SK-N-DZ (cell line): ENCODE measurements at places on chromosomes 1 and 21.

GRCh38 chr1:62263006-62263813 is 56.0 kb downstream of the KANK4 start:
- DNase-seq, result no peak

DNA sequence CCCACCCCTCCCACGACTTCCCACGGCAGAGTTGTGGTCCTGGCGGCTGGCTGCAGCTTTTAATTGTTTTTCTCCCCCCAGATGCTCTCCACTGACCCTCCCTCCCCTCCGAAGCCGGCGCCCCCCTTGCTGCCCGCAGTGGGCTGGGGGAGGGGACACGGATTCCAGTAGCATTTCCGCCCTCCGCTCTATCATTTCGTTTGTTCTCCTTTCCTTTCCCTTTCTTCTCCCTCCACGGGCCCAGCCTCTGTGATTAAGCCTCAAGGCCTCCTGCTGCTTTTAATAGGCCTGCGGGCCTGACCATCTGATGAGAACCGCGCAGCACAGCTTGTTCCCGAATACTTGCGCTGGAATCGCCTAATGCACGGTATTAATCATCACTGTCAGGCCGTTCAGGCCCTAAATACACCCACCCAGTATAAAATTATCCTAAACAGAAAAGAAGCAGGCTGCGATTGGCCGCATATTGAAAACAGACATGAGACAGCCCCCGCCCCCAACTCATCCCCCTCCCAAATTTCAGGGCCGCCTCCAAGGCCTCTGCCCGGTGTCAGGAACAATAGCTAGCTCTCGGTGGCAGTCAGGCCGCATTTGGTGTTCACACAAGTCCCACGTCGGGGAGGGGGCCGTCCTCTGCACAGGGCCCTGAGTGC is 102.0 kb upstream of the ARHGEF16 start:
- DNase-seq, result no peak

- DNase-seq, result no peak
Observed at GRCh38 chr1:215833941-215834729, 267.0 kb downstream of the KCTD3 start.

DNA sequence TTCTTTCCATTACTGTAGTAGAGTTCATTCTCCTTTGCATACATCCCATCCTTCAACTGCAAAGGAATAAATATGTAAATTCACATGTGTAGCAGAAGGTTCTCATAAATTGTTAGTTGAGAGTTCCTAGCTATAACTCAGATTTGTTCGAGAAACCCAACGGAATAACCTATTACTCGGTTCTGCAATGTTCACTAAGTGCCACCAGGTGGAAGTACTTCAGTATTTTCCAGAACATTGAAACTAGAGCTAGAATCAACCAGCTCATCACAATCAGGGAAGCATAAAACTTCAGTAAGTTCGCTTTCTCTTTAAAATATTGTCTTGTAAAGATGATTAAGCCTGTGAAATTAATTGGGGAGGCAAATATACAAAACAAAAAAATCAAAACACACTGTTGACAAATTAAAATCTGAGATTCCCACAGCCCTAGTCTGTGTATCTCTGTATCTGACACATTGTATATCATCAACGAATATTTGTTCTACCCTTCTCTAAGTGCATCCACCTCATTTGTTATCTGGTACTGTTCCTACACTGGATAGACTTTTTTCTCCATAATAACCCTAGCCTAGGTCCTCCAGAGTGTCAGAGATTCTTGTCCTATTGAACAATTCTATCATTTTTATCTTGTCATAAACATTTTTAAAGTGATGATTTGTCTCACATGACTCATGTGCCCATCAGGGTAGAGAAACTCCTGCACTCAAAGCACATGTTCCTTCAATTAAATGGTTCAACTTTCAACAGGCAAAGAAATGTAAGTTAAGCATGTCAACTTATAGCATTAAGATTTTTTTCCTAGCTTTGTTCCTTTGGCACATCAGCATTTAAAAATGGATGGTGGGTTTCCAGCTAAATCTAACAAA is 31.9 kb downstream of the MROH9 start:
- DNase-seq, result peak; percentile 6

DNA sequence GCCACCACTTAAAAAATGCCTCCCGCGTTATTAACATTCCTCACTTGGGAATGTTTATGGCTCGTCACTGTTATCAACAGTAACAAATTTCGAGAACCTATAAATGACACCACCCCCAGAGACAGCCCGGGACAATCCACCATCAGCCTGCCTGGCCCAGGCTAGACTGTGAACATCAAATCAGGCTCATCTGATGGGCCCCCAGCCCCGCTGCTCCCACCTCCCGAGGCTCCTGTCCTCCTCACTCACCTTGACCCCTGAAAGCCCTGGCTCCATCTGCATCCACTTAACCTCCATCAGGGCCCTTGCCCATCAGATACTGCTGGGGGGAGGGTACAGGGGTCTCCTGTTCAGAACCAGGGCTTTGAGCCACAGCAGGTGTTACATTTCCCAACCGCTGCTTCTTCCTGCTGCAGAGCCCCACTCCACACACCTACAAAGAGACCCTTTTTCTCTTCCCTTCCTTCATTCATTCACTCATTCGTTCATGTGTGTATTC is 156.5 kb upstream of the VAMP3 start:
- no peak for DNase-seq

- no peak for DNase-seq
Observed at GRCh38 chr1:5746611-5747425, 245.4 kb downstream of the NPHP4 start.

DNA sequence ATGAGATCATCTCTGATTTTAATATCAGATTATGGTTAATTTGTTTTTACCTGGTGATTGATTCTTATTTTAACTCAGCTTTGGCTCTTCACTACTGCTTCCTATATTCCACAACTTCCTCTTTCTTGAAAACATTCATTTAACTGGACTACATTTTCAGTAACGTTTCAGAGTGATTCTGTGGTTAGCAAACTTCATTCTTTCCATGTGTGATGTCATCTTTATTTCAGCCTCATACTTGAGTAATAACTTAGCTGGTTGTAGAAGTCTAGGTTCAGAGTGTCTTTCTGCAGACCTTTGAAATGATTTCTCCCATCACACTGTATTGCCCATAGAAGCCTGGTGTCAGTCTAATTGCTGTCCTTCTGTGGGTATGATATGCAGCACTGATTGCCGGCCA is 36.0 kb upstream of the SLC35F3 start:
- no peak for DNase-seq

- DNase-seq, result no peak
Observed at GRCh38 chr1:167933788-167934187, 2.7 kb upstream of the DCAF6 start.

DNA sequence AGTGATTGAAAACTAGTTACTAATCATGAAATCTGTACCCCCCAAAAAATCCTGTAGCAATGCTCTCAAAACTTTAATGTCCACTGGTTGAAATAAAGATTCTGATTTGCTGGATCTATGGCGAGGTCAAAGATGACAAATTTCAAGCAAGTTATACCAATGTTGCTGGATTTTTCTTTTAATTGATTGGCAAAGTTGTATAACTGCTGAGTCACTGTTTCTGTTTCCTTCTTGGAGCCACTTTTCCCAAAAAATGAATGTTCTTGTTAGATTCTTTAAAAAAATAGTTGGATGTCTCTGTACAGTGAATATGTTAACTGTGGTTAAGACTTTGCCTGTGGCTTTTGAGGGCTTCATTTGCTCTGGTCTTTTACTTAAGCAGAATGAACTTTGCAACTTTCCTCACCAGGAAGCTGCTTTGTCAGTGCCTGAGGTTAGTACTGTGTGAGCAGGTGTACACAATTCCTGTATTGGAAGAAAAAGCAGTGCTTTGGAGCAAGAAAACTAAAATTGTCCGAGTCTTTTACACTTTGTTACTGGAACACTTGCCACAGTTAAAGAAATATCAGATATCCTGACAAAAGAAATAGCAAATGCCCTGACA is 1211.9 kb downstream of the MRPL39 start:
- no peak for DNase-seq
